IMR-90 (cell line): ENCODE measurements at places on chromosomes 3 and 15.

GRCh38 chr3:44981751-44982150 lies 5.7 kb downstream of the EXOSC7 start:
- DNase-seq, result no peak

DNA sequence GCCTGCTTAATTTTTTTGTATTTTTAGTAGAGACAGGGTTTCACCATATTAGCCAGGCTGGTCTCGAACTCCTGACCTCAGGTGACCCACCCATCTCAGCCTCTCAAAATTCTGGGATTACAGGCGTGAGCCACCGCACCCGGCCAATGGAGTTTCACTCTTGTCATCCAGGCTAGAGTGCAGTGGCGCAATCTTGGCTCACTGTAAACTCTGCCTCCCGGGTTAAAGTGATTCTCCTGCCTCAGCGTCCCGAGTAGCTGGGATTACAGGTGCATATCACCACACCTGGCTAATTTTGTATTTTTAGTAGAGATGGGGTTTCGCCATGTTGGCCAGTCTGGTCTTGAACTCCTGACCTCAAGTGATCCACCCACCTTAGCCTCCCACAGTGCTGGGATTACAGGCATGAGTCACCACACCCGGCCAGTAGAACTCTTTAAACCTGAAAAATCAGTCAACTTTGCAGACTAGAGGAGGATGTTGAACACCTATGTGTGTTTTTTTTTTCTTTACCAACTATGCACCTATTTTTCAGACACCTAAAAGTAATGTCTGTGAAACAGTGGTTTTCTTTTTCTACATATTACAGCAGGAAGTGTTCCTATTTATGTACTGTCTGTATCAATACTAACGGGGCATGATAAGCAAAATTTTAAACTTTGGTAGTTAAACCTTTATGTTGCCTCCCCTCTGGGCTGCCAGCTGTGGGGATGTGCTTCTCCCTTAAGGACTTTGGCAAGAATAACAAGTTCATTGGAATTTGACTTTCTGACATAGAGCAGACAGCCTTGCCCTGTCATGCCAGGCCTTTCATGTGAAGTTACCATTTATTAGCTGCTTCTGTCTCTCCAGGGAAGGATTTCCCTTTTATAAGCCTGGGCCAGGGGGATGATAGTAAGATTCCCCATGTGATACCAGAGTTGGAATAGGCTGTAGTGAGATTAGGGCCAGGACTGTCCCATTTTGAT lies 8.1 kb downstream of the ARIH2 start:
- DNase-seq, result no peak

DNA sequence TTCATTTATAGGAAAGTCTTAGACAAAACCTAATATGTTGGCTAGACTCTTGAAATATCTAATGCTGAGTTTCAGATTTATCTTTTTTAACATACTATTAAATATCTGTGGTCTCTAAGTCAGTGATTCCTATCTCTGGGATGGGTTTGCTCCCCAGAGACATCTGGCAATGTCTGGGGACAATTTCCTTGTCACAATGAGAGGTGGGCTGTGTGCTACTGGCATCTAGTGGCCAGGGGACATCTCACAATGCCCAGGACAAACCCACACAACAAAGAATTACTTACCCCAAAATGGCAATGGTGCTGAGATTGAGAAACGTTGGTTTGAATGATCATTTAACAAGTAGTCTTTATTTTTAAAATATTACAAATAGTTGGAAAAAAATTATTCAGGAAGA lies 602.1 kb downstream of the MAGI1 start:
- no peak for DNase-seq

DNA sequence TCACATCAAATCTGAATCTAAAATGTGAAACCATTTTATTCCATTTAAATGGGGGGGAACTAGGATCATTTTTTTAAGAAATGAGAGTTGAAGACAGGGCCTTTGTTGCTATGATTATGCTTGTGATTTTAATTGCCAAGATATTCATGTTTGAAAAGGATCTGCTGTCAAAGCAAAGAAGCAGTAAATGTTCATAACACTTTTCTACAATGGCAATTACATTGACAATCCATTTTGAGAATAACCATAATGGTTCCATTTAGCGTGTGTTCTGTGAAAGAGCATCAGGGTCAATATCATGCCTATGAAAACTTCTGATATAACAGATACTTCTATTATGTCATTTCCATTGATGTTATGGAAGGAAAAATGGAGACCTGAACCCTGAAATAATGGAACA lies 745.8 kb upstream of the SGO1 start:
- DNase-seq, result no peak

DNA sequence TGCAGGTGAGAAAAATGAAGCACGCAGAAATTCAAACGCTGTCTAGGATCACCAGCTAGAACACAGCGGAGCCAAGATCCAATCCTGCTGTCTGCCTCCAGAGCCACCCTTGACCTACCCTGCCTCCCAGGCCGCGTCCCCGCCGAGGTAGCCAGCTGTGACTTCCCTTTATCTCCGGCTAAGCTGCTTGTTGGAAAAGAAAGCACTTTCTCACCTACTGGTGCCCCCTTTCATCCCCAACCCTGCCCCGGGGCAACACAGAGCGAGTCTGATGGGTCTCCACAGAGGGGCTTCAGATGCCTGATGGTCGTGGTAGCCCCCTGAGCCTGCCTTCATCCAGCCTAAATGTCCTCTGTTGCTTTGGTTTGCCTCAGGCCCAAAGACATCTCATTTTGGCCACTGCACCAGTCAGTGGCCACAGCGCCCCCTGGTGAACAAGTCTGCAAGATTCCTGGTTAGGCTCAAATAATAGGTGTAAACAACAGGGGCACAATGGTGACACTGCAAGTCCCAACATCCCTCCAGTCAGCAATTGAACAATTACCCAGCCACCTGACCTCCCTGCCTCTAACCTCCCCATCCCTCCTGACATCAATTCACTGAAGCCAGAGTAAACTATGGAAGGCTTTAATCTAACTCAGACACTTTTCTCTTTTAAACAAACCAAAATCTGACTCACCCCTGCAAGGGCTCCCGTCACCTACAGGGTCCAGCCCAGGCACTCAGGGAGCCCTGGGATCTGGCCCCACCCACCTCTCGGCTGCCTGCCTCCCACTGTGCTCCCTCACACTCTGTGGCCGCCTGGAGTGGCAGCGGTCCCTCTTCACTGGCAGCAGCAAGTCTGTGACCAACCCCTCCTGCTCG lies 27.3 kb upstream of the BCL2L10 start:
- peak; percentile 62 for DNase-seq

DNA sequence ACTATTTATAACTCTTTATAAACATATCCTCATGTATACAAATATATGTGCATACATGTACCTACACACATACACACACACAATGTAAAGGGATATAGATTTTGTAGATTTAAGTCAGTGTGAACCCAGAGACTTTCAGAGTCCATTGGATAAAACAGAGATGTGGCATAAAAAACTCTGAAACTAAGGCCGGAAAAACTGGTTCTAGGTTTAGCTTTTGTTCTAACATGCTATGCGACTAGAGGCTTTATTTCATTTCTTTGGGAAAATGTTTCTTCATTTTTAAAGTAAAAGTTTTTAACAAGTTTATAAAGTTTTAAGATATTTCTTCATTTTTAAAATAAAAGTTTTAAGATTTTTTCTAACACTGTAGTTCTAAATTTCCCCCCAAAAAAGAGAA lies 36.7 kb downstream of the ZPLD1 start:
- no peak for DNase-seq

- DNase-seq, result peak; percentile 62
Observed at GRCh38 chr15:75420698-75421097, 30.8 kb downstream of the SIN3A start.

DNA sequence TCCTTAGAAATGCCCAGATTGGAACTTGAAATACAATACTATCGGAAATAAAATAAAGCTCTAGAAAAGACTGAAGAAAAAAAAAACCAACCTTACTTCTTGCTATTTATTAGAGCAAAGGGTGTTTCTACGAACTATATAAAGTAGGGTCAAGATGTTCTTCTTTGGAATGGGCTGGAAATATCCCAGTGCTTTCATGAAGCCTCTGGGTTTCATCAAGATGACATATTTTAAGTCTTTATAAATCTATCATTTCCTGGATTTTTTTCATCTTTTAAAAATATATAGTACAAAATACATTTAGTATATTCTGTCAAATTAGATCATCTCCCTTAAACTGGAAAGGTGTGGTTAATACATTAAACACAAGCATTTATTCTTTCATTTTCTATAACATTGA lies 978.8 kb downstream of the NAALADL2 start:
- DNase-seq, result no peak

DNA sequence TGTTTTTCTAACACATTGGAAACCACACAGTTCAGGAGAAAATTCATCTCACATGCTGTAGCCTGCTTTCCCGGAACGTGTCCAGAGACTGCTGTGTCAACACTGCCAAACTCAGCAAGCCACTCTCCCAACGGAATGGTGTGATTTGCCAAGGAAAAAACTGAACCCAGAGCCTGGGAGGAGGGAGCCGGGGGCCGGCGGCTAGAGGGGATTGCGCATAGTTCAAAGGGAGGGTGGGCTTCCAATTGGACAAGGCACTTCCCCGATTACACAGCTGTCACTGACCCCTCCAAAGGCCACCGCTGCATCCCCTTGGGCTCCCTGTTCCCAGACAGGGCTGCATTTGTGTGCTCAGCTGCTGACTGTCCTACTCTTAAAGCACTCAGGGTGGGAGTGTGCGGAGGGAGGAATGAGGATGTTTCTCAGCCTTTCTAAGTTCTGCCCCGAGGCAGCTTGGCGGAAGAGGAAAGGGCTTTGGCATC lies 256.2 kb downstream of the ZNF621 start:
- DNase-seq, result no peak

- no peak for DNase-seq
Observed at GRCh38 chr3:7950890-7951289, 550.7 kb upstream of the LMCD1 start.

DNA sequence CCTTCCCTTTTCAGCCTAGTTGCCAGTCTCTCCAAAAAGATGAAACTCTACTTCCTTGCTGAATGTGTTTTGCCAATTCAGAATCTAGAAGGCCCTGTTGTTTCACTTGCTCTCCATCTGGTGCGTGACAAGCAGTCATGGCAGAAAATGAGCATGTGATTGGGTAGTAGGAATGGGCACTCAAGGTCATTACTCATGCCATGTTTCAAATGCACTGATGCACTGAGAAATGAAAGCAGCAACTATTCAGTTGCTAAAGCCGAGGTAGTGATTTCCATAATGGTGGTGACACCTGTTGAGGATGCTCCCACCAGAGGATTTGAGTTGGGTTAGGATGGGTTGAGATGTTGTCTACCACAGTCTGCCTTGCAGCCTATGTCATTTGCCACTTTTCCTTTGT lies 12.7 kb downstream of the ZBTB38 start:
- DNase-seq, result no peak

DNA sequence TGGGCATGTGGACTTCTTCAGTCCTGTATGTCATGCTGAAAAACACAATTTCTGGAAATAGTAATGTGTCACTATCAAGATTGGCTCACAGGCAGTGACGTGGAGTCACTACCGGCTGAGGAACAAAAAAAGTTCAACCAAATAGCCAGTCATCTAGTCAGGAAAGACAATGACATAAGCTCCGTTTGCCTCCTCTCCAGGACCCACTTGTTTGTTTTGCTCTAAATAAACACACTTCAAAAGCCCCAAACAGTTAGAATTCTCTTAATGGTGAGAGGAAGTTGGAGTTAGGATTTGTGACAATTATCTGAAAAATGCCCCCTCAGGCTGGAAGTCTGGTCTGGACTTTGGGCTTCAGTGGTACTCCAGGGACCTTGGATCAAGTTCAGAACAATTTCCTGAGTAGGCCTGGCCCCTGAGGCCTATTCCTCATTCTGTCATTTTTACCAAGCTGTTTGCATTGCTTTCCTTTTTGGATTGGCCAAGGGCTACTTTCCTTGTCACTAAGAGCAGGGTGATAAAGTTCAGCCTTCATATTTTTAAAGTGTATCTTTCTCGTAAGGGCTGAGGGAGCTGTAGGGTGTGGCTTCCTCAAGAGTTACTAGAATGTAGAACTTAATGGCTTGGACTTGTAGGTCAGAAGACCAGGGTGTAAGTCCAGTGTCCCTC lies 98.9 kb downstream of the EOMES start:
- peak; percentile 28 for DNase-seq

- DNase-seq, result no peak
Observed at GRCh38 chr3:194928831-194929577, 243.3 kb downstream of the FAM43A start.

DNA sequence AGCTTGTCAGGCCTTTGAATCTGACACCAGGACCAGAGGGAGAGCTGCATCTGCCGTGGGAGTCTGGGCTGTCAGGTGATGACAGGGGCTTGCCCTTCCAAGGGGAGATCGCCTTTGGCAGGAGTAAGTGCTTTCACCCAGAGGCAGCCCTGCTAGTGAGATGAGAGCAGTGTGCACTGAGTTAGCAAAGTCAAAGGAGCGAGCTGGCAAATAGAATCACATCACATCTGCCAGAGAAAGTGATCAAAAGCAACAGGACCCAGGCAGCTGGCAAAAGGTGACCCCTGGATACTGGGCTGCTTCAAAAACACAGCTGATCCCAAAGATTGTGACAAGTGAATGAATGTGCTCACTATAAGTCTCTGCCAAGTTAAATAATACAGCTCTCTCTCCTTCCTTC lies 36.1 kb upstream of the PYDC2 start:
- DNase-seq, result no peak

- peak; percentile 61 for DNase-seq
Observed at GRCh38 chr15:48962662-48963523, 826 bp downstream of the SHC4 start.

GRCh38 chr3:32296251-32297204 lies 58.0 kb downstream of the CMTM8 start:
- DNase-seq, result peak; percentile 55

GRCh38 chr3:139524841-139525636 lies 14.5 kb downstream of the RBP1 start:
- DNase-seq, result no peak

DNA sequence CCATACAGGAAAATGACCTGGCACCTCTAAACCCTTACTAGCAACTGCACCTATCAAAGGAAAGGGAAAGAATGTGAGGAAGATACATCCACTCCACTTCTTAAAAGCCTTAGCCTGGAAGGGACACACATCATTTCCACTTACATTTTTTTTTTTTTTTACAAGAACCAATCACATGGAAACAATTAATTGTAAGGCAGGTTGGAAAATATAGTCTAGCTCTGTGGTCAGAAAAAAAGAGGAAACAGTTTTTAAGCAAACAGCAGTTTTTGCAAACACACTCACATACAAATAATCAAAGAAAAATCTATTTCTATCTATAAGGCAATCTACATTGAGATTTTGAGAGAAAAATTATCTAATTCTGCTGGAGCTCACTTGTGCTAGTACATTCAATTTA lies 98.9 kb upstream of the SPRED1 start:
- no peak for DNase-seq

GRCh38 chr15:73426323-73426994 lies 16.5 kb upstream of the REC114 start:
- DNase-seq, result no peak

DNA sequence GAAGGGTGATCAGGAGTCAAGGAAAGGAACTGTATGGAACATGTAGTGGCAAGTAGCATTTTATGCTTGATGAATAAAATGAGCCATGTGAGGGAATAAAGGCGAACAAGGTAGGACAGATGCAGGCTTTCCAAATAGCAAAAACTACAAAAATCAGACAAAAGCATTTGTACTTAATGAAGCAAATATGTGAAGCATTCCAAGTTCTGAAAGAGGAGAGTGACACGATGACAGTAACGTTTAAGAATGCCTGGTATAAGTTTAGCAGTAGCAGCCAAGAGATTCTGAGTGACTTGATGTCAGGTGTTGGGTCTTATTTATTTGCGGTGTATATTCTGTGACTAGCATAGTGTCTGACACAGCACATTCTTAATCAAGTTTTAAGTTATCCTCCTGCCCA lies 408.2 kb upstream of the RASGRP1 start:
- no peak for DNase-seq
